ENCODE measurements at places on chromosomes 2 and 18.

DNA sequence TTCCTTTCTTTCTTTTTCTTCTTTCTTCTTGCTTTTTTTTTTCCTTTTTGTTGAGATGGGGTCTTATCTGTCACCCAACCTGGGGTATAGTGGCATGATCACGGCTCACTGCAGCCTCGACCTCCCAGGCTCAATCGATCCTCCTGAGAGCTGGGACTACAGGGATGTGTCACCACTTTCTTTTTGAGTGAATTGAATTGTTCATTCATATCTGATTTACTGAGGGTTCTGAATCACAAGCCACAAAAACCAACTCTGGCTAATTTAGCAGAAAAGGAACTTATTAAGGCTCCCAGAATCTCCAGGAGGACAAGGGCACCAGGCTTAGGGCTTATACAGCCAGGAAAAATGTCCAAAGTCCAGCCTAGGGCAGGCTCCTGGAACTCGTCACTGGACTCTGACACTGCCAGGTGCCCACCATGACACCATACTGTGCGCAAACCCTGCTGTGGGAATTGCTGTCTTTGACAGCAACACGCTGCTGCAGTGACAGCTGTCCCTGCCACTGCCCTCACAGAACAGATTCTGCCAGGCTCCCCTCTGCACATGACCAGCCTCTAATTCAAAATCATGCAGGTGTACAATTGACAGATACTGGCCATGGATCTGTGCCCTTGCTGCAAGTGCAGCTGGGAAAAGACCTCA, 42.9 kb upstream of the EML6 start:
- DNase-seq = no peak

- no peak for DNase-seq
Measured at GRCh38 chr18:25595274-25596060, 243.5 kb upstream of the ZNF521 start.

DNA sequence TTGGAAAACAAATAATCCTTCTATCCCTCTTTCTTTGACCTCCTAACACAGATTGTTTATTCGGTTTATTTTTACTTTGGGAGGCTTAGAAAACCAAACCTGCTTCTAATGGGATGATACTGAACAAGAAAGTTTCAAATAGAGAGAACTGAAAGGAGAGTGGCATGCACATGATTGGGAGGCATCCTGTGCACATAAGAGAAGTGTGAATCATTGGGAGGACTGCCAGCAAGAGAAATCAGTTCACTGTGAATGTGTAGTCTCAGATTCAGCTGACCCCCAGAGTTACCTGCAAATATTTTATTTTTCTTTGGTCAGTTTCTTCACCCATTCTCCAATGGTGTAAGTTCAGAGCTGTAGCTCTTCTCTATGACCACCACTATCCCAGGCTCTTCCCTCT, 1363.2 kb upstream of the ACVR2A start:
- no peak for DNase-seq

DNA sequence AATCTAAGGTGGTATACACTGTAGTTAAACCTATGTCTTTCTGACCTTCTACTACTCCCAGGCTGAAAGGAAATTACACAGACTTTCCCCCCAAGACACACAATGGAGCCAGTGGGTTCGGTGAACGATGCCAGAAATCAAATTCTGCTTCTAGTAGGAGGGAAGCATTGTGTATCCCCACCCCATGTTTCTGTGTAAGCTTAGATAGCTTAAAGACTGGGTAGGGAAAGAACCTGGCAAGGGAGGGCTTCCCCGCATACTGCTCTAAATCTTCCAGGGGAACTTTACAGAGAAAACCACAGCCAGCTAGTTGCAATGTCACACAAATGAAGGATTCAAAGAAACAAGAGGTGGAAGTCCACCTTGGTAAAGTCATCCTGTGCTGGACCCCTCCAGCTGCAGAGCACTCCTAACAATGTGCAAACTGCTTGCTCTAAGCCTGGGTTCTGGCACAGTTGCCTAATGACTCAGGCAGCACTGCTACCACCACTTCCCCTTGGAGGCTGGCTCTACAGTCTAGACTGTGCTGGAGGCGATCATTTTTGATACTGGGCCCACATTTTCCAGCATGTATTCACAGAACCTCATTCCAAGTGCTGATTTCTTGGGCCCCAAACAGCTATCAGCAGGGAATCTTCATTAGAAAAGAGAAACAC, 47.5 kb downstream of the TRIB2 start:
- DNase-seq = no peak

DNA sequence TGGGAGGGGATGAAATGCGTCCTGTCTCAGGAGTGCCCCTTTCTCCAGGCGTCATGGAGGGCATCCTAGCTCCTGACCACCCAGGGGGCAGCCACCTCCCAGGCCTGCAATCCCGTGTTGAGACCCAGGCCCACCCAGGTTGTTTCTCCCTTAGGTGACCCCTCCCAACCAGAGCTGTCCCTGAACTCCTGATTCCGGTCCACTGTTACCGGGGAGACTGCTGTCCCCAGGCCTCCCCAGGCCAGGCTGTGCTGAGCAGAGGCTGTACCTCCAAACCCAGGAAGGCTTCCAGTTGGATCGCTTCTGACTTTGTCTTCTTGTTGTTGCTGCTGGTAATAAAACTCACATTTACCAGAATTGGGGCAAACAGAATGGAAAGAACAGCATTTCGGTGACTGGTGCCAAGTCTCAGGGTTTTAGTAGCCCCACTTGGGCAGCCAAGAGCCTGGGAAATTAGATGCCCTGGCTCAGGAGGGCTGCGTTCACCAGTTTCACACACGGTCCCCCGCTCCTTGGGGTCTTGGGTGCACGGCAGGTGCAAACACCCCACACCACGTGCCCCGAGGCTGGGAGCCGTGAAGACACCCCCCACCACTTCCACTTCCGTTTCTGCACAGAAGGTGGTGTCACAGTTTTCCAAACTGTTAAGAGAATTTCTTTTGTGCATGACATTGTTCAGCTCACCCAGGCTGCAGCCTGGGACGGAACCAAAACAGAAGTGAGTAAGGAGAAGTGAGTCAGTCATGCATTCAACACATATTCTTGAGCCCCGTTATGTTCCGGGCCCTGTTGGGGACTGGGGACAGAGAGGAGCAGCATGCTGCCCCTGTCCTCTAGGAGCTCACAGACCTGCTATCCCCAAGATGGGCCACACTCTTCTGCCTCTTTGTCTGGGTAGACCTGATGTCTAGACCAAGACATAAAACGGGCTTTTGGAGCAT, 29.4 kb downstream of the ITM2C start:
- no peak for DNase-seq

- DNase-seq = no peak
Measured at GRCh38 chr2:234003972-234004617, 46.4 kb upstream of the SPP2 start.

GRCh38 chr2:178491612-178492011, 11.4 kb downstream of the PLEKHA3 start:
- no peak for DNase-seq

DNA sequence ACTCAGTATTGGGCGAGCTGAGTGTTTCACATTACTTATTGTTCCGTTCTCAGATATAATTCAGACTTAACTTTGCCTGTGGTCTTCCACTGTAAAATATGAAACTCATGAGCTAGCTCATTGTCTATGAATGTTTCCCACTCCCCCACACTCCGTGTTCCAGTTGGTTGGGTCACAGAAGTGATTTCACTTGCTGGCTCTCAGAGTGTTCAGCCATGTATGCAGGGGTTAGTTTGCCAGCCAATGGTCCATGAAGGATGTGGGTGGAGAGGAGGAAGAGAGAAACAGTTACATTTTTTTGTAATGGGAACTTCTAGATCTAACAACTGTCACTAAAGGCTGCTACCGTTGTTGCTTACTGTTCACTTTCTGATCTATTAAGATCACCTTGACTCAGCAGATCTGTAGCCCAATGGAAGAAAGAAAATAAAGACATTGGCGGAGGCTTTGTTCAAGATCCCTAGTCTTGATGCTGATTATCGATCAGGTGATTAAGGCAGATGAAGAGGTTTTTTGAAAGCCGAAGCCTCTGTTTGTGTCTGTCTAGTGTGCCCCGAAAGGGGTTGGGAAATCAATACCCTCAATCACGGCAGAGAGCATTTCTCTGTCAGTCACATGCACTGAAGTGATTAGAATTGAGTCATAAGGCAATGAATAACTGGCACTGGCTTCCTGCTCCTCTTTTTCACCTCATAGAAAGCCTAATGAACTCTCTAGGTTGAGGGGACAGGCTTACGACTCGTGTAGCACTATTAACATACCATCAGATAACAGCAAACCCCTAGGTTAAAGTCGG, 279.7 kb upstream of the FIGN start:
- DNase-seq = no peak

- DNase-seq = no peak
Measured at GRCh38 chr18:40937386-40937785, 1017.6 kb upstream of the PIK3C3 start.

- no peak for DNase-seq
Measured at GRCh38 chr2:62974999-62975398, 75.6 kb upstream of the OTX1 start.

- no peak for DNase-seq
Measured at GRCh38 chr18:36096955-36097354, 29.6 kb upstream of the RPRD1A start.

- no peak for DNase-seq
Measured at GRCh38 chr2:190571686-190572085, 37.2 kb upstream of the NEMP2 start.

GRCh38 chr18:37559194-37559593, 6.4 kb downstream of the CELF4 start:
- DNase-seq = no peak

GRCh38 chr2:68044099-68044498, 18.7 kb downstream of the C1D start:
- no peak for DNase-seq

DNA sequence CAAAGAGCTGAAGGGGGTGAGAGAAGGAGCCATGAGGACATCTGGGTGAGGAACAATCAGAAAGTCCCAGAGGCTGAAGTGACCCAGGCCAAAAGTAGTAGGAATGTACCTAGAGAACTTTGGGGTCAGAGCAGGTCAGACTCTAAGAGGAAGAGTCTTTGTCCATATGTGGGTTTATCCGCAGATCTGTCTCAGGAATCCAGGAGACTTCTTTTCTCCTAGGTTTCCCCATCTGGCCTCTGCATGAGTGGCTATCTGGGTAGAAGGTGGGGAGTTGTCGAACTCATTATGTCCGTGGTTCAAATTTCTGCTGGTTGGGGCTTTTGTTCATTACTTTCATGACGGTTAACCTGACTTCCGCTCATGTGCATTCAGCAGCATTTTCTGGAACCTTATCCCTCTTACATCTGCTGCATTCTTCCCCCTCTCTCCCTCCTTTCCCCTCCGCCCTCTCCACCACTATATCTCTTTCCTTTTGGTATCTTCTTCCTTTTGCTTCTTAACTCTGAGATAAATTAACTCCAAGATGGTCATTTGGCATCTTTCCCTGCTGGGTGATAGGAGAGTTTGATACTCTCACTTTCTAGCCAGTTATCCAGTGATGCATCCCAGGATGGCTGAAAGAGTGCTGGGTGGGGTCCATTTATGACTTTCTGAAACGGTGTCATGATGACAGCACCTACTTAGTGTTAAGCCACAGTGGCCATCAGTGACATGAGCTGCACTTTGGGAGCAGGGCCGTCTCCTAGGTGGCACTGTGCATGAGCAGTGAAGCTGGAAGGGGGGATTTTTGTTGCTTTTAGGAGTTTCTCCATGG, 2.1 kb downstream of the LIPG start:
- no peak for DNase-seq

DNA sequence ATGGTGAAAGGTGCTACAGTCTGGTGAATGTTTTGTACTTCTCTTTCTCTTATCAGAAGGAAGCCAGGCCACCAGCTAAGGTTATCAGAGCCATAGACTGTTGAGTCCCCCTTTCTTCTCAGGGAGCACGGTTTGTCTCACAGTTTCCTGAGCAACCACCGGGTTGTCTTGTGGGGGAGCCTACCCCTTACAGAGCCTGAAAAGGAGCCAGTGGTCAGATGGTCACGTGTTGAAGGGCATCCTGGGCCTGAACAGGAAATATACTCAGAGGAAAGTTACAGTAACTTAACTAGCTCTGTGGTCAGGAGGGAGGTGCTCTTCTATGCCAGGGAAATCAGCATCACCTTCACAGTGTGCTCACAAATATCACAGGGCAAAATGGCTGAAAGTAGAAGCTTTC, 11.6 kb downstream of the CD28 start:
- no peak for DNase-seq

DNA sequence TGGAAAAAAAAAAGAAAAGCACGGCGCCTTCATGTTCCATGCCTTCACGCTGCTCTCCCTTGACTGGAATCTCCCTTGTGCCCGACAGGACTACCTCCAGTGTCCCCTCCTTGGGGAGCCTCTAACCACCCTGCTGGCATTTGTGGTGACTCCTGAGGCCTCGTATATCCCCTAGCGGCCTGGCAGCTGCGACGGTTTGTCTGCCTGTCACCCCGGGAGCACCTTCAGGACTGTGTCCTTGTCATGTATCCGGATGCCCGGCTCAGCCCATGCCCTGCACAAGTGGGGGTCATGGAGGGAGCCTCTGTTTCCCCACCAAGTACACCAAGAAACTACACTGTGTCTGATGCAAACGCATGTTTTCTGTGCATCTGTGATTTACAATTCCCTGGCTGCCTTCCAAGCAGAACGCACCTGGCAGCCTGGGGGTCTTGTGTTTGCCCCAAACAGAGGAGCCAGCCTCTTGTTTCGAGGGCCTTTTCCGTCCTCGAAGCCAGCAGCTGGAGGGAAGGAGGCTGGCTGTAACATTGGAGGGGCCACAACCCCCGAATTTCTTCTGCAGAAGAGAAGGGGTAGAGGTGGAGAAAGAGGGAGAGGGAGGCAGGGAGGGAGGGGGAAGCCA, 18.9 kb downstream of the TWIST2 start:
- DNase-seq = no peak

DNA sequence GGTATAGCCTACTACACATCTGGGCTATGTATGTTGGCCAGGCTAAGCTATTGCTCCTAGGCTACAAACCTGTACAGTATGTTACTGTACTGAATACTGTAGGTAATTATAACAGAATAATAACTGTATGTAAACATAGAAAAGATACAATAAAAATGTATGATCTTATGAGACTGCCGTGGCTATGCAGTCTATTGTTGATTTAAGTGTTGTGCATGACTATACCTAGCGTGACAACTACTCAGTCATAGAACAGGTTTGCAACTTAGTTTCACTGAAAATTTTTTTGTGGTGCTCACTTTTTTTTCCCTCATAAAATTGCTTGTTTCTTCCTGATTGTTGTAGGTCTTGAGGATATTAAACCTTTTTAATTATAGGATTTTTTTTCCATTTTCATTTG, 25.9 kb downstream of the KCMF1 start:
- DNase-seq = no peak

- no peak for DNase-seq
Measured at GRCh38 chr18:79944746-79945117, 6.7 kb downstream of the SLC66A2 start.

DNA sequence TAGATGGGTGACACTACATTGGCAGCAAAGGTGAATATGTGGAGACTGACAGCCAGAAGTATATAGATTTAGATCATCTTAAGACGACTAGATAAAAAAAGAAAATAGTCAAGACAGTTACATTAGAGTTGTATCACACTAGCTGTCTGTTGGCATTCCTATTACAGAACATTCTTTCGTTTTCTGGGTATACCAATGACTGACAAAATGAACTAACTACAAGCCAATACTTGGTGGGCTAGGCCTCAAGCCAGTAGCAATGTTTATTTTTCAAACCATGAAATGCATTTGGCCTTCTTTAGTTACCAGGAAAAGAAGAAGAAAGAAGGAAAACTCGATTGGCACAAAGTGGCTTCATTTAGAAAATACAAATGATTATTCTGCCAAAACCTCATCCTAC, 944.9 kb upstream of the ZEB2 start:
- no peak for DNase-seq

Data from NCI-H2081 treated with DMSO at 0.1 percent for 48 hours (cell line).